ENCODE measurements at places on chromosomes 4 and X.

DNA sequence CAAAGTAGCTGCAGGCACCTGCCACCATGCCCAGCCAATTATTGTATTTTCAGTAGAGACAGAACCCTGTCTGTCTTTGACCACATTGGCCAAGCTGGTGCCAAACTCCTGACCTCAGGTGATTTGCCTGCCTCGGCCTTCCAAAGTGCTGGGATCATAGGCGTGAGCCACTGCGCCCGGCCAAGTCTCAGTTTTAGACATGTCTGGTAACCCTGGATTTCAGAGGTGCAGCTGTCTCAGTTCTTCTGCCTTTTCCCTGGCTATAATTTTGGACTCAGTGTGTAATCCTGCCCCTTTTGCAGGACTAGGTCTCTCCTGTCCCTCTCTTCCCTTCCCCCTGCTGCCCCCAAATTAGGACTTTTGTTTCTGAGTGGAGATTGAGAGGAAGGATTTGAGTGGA is 46.6 kb downstream of the FAM193A start:
- no peak for DNase-seq

DNA sequence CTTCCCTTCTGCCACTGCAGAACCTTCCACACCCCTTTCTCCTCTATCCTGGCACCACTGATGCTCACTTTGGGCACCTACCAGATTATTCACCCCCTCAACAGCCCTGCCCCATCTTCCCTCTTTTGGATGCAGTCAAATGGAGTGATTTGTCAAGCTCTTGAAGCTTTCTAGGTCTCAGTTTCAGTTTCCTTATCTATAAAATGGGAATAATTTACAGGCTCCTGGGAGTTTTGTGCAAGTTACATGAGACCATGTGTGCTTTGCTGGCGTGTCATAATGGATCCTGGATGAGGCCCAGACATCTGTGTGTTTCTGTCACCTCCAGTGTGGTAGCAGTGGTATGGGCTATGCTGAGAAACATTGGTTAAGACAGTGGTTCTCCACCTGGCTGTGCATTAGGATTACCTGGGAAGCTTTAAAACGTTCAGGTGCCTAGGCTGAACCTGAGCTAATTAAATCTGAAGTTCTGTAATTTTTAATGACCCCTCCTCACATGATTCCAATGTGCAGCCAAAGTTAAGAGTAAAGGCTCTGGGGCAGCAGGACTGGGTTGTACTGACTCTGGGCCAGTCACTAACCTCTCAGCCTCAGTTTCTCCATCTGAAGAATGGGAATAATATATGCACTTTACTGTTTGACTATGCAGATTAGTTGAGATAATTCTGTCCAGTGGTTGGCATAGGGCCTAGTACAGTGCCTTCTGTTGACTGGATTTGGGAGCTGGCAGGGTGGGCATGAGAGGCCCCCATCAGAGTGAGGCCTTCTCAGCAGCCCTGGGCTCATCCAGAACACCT is 6.8 kb upstream of the MGST2 start:
- DNase-seq, result no peak

- DNase-seq, result no peak
Observed at GRCh38 chrX:152025656-152026440, 51.4 kb upstream of the GABRE start.

- no peak for DNase-seq
Observed at GRCh38 chrX:80174925-80175574, 160.5 kb downstream of the TBX22 start.

DNA sequence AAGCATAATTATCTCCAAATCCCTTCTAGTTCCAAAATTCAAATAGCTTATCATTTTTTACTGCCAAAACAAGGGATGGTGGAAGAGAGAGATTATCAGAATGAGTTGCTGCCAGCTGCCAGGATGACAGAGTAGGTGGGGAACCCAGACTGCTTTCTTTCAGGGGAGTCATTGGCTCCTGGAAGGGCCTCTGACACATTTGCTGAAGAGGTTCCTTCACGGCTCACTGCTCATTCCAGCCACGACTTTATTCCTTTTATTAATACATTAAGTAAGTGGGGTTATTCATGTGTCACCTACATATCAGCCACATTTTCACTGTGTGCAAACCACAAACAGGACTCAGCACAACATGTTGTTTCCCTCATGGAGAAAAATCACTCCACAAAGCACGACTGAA is 12.7 kb upstream of the SMIM43 start:
- no peak for DNase-seq

DNA sequence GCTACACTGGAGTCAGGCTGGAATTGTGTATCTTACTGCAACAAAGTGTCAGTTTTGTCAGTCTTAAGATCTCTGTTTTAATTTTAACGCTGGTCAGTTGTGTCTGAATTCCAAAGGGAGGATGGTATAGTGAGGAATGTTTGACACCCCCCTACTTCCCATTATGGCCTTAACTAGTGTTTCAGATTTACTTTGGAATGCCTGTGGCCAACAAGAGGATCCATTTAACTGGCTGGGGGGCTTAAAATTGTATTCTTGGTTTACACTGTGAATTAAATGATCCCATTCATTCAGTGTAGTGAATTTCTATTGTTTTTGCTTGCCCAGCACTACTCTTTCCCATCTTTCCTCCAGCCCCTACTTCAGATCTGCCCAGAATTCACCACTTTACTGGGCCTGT is 75.8 kb upstream of the IQCM start:
- no peak for DNase-seq

GRCh38 chrX:124475358-124475757 is 129.0 kb downstream of the SH2D1A start:
- DNase-seq, result no peak

DNA sequence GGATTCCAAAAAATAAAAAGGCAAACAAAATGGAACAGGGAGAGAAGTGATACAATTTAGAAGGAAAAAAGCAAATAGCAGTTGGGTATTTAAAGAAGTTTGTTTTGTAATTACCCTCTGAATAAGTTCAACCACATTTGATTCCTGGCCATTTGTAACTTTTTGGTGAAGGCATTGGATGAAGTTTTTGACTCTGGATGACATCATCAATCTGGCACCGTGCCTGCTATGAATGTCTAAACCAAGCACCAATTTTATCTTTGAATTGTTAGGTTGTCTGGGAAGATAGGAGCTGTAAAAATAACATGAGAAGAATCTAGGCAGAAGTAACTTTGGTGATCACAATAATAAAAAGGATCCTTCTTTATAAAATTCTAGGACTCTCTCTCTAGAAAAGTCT is 29.5 kb downstream of the TMPRSS11A start:
- no peak for DNase-seq

- no peak for DNase-seq
Observed at GRCh38 chr4:56222514-56222913, 164.8 kb downstream of the AASDH start.

GRCh38 chrX:132837126-132837525 is 121.3 kb downstream of the HS6ST2 start:
- DNase-seq, result no peak

- DNase-seq, result no peak
Observed at GRCh38 chr4:123741906-123742305, 345.3 kb downstream of the SPRY1 start.

GRCh38 chrX:36310136-36310535 is 390.6 kb downstream of the CFAP47 start:
- DNase-seq, result no peak

DNA sequence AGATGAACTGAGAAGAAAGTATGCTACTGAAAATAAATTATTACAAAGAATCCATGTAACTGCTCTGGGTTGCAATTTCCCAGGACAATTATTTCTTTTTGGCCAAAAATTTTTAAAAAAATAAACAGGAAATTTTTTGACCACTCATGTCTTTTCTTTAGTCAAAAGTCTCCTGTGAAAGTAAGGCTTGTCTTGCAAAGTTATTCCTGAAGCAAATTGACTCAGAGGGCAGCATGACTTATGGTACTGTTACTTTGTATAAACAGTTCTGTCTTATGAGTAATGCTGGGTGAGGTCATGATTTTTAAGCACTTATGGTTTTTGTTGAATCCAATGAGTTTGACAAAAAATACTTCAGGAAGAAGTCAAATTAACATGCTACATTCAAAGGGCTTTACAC is 292.8 kb upstream of the ARSJ start:
- DNase-seq, result no peak

- DNase-seq, result no peak
Observed at GRCh38 chrX:115968436-115969252, 201.9 kb upstream of the AGTR2 start.

DNA sequence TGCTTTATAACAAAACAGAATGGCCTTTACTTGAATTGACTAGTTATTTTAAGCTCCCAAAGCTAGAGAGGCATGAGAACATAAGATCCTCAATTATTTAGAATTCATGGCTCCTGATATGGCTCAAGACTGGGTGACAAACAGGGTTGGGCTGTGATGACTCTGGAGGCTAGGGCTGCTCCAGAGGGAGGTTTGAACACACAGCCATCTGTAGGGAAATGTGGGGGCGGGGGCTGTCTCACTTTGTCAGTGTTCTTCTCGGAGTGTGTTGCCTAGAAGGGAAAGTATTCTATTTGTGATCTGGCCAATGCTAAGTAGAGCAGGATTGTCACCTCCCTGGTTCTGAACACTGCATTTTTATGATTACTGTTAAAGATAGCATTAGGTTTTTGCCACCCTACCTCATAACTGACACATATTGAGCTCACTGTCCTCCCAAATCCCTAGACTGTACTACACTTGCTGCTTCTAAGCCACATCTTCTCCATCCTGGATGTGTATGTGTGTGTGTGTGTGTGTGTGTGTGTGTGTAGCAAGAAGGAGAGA is 45.9 kb downstream of the VSIG4 start:
- no peak for DNase-seq

DNA sequence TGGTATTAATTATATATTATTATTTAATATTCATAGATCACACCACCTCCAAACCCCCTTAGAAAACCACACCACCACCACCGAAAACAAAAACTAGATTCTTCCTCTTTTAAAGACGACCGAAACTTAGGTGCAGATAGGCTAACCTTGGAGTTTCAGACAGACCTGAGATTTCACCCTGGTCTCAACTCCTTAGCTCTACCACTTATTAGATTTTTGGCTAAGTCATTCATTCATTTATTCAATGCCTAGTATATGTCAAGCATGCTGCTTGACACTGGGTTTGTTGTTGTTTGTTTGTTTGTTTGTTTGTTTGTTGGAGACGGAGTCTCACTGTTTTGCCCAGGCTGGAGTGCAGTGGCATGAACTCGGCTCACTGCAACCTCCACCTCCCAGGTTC is 9.5 kb upstream of the BMP2K start:
- no peak for DNase-seq

DNA sequence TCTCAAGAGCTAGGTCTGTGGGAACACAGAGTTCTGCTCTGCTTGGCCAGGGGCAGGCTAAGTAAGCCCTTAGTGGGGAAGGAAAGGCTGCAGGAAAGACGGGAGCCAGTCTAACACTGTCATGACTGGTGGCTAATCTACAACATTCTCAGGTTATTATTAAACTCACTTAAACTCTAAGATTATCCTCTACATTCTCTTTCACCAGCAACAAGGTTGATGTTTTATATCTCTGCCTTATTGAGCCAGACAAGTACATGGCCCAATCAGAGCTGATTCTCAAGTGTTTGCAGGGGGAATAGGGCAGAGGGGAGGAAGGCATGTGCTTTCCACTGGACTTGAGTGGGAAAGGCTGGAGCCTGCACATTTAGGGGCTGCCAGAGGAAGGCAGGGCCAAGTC is 50.9 kb upstream of the FAM241A start:
- no peak for DNase-seq

GRCh38 chr4:16106956-16107355 is 23.1 kb upstream of the PROM1 start:
- no peak for DNase-seq

GRCh38 chrX:2913118-2913517 is 16.0 kb downstream of the ARSD start:
- DNase-seq, result no peak

DNA sequence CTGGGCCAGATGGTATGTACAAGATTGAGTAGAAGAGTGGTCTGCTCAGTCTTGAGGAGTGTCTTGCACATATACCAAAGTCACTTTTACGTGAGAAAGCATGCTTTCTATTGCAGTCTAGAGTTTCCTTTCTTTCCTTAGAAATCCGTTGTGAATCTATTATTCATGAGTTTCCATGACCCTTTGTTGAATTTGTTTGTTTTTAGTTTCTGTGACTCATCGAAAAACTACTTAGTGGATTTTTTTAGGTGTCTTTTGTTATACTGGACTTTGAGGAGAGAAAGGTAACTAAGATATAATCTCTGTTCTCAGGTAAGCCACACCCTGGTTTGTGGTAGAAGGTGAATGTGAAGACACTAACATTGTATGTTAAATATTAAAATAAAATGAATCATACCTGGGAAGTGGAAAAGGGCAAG is 23.0 kb downstream of the GALNT7 start:
- DNase-seq, result no peak

- DNase-seq, result no peak
Observed at GRCh38 chr4:30904215-30904555, 184.0 kb downstream of the PCDH7 start.

DNA sequence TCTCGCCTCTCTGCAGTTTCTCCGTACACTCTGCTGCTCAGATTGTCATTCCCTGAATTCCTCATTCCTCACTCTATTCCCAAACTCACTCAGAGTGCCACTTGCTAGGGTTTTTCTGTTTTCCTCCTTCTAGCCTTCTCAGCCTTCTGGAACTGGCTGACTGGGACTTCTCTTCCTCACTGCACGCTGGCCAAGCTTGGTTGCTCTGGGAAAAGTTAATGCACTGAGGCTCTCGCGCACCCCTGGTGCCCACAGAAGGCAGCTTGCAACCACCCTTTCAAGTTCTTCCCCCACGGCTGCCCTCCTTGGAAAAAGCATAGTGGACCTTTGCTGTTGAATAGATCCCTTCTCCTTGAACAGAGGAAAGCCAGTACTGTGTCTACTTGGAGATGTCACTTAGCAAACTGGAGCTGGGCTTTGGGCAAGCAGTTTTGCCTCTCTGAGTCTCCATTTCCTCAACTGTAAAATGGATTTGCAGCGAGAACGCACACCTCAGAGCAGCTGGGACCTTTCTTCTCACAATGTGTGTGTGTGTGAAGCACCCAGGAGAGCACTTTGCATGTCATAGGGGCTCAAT is 6.0 kb upstream of the CCKAR start:
- no peak for DNase-seq

DNA sequence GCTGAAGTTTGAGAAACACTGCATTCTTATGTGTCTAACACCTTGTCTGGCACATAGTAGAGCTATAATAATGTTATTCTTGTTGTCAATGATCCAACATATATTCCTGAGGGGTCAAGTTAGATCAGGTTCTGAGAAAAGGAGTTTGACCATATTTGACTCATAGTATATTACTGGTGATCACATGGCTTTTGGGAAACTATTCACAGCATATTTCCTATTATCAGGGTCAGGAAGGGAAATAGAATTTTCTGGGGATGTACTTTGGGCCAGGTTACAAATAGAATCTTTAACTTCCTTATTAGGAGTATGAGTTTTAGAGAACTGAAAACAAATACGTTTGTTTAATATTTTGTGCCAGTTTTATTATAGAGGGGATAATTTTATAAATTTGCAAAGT is 11.6 kb downstream of the IL15 start:
- DNase-seq, result no peak

GRCh38 chr4:130395871-130396270 is 1299.9 kb downstream of the C4orf33 start:
- DNase-seq, result no peak

- no peak for DNase-seq
Observed at GRCh38 chrX:13258052-13258444, 61.8 kb downstream of the ATXN3L start.

Measured in stimulated activated CD8-positive, alpha-beta memory T cell treated with anti-CD3 and anti-CD28 coated beads, Interleukin-4, amount 100 ng/mL, for 4 hours (primary cell).